ENCODE measurements at places on chromosomes 1 and 21.

- DNase-seq, result peak; percentile 7
Observed at GRCh38 chr1:112268408-112268807, 127.6 kb upstream of the CTTNBP2NL start.

GRCh38 chr1:92026806-92027205, 3.0 kb upstream of the EPHX4 start:
- DNase-seq, result no peak

DNA sequence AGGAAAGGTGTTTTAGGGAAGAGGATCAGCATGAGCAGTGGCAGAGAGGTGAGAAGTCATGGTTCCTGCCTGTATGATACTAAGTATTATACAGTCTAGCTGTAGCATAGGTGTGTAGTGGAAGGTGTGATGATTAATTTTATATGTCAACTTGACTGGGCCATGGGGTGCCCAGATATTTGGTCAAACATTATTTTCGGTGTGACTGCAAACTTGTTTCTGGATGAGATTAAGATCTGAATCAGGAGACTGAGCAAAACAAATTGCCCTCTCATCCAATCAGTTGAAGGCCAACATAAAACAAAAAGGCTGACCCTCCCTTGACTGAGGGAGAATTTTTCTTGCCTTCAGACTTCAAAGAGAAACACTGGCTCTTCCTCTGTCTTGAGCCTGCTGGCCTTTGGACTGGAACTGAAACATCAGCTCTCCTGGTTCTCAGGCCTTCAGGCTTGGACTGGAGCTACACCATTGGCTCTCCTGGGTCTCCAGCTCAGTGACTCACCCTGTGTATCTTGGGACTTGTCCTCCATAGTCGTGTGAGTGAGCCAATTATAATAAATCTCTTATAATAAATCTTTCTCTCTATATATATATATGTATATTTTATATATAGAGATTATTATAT, 6.8 kb upstream of the CDC42 start:
- DNase-seq, result no peak

GRCh38 chr1:182391362-182392049, at the start of gene GLUL:
GLUL (minus strand) TSS chr1:182391790; CDS start chr1:182388737, 3,053 bp downstream.
- peak; percentile 99 for DNase-seq

DNA sequence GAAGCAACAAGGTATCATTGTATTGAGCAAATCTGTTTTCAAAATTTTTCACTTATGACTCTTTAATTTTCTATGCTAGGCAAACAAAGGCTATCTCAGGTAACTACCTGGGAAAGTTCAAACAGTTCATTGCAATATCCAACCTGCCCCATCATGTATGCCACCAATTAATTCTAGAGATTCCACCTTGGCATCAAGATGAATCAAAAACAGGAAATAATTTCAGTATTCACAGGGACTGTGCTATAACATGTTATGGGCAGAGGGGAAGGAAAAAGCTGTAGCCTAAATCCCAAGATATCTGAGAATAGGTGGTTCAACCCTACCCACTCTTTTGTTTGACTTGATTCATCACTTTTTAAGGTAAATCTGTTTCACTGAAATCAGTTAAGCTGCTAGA, 67.5 kb upstream of the SH3GLB1 start:
- DNase-seq, result no peak

GRCh38 chr1:76103034-76103433, 28.5 kb downstream of the ST6GALNAC3 start:
- DNase-seq, result no peak

- DNase-seq, result no peak
Observed at GRCh38 chr1:223211323-223211985, 68.4 kb upstream of the TLR5 start.

DNA sequence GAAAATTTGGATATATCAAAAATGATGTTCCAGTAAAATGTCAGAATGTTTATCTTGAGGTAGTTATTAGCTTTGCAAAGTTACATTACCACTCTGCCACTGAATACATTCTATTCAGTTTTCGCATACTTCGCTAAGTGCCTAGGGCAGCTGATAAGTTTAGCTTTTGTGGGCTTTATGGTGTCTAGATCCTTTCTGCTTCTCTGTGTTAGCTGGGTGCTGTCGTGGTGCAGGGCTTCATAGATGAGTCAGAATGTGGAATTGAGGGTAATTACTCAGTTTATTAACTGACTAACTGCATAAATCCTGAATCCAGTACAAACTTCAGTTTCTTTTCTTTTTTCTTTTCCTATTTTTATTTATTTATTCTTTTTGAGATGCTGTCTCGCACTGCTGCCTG, 21.5 kb downstream of the NCAM2 start:
- no peak for DNase-seq

DNA sequence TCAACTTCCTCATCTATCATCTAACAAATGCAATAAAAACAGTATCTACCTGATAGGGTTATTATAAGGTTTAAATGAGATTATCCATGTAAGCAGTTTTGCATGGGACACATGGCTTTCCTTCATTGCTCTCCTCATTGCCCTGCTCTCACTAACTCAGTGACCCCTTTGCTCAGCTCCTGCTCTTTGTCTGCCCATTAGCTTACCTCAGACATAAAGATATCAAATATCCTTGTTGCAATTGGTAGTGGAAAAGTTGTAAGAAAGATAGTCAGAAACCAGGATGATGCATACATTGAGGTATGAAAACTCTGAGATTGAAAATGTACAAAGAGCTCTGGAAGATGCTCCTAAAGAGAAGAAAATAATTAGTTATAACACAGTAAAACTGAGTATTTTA, 89.8 kb downstream of the EVI5 start:
- no peak for DNase-seq

DNA sequence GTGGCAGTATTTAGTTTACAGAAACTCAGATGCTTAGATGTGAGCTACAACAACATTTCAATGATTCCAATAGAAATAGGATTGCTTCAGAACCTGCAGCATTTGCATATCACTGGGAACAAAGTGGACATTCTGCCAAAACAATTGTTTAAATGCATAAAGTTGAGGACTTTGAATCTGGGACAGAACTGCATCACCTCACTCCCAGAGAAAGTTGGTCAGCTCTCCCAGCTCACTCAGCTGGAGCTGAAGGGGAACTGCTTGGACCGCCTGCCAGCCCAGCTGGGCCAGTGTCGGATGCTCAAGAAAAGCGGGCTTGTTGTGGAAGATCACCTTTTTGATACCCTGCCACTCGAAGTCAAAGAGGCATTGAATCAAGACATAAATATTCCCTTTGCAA, 59.7 kb upstream of the ZNF326 start:
- DNase-seq, result no peak

DNA sequence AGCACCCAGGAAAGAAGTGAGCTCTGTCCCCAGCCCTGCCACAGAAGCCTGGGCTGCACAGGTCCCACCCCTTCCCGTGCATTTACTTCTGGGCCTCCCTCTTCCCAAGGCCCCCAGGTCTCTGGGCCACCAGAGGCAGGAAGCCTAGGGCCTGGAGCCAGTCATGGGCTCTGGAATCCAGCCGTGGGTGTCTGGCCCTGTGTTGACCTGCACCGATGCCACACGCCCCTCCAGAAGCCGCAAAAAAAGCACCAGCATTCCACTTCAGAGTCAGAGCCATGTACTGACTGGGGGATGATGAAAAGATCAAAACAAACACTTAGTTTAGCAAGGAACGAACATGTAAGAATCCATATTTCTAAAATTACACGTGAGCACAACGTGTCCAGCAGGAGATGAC, 141.7 kb downstream of the NPHP4 start:
- DNase-seq, result no peak

GRCh38 chr1:232462213-232462612, 167.7 kb downstream of the SIPA1L2 start:
- DNase-seq, result no peak

DNA sequence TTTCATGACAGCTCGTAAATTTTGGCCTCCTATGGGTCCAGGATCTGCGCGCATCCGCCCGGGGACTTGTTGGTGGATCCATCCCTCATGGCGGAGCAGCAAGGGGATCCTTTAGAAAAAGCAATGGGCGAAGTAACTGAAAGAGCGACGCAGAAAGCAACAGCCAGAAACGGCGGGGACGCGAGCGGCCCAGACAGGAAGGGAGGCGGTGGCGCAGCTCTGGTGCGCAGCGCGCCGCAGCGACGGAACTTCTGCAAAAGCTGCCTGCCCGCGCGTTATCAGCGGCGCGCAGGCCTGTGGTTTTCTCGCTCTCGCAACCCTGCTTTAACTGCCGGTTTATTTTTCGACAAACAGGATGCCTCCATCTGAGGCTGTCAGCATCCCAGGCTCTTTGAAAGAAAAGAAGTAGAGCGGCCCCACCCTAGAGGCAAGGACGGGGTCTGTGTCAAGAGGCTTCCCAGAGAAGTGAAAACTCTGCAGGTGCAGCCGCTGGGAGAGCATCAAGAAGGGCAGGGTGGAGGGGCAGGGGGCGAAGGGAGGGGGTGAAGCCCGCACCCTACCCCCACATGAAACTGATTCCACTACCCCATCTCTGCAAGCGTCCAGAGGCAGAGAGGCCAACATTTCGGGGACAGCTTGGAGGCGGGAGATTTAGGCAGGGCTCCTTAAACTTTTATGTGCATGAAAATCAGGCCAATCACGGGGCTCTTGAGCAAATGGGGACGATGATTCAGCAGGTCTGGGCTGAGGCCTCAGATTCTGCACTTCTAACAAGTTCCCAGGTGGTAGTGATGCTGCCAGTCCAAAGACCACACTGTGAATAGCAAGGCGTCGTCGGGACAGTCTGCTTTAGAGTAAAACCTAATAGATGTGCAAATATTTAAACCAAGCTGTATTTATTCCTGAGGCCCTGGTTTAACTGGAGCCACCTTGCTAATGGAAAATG, 22.2 kb downstream of the RUNX1 start:
- peak; percentile 99 for DNase-seq

DNA sequence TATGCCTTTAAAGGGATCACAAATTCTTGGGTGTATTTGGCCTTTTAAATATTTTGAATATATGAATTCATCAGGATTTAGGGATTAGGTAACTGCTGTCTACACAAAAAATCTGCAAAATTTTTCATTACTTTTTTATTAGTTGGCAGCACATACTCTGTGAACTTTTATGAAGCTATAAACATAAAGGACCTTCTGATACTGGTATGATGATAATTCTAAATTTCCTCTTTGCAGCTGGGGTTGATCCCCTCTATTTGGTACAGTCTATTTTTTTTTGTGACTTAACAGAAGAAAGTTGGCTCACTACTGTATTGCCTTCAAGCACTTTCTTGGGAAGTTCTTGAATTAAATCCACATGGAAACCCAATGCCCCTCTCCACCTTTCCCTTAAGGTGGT, 416.1 kb downstream of the LMO4 start:
- no peak for DNase-seq

DNA sequence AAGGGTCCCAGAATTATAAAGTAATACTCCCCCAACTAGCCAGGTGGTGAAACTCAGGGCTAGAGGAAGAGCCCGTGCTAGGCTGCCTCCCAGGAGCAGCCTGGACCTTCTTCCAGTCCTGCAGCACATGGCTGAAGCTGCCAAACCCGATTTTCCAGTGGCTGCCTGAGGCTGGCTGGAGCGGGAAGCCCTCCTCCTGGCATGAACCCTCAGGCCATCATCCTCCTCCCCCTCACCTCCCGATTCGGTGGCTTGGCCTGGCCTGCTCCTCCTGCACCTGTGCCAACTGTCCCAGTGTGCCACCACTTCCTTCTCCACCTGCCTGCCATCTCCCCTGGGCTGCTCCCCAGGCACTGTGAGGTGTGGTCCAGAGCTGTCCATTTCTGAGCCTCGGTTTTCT, 3.0 kb upstream of the TSPAN1 start:
- DNase-seq, result no peak

- no peak for DNase-seq
Observed at GRCh38 chr1:118258975-118259374, 73.9 kb upstream of the SPAG17 start.

GRCh38 chr1:212754680-212755079, 36.9 kb downstream of the NSL1 start:
- peak; percentile 25 for DNase-seq

- DNase-seq, result peak; percentile 29
Observed at GRCh38 chr1:48236716-48237470, 14.4 kb downstream of the SLC5A9 start.

DNA sequence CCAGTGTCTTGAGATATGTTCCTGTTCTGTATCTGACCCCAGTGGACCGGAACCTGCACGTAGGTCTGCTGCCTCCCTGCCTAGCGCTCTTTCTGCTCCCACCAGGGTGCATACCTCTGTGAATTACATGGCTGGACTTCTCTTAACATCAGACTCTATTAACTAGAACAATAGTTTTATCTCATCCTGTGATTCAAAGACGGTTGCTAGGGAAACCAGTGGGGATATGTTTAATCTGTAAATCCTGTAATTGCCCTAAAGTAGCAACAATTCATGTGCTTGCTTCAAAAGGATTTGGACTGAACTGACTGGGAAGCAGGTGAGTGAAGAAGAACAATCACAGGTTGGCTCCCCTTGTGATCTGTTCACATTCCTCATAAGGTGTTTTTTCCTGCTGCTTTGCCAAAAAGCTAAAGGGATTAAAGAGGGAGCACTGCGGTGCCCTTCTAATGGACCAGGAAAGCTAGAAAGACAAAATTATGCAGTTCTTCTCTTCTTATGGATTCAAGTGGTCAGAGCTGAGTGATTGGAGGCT, 52.7 kb upstream of the DIRAS3 start:
- no peak for DNase-seq

- no peak for DNase-seq
Observed at GRCh38 chr1:10211805-10212410, 1.5 kb downstream of the KIF1B start.

DNA sequence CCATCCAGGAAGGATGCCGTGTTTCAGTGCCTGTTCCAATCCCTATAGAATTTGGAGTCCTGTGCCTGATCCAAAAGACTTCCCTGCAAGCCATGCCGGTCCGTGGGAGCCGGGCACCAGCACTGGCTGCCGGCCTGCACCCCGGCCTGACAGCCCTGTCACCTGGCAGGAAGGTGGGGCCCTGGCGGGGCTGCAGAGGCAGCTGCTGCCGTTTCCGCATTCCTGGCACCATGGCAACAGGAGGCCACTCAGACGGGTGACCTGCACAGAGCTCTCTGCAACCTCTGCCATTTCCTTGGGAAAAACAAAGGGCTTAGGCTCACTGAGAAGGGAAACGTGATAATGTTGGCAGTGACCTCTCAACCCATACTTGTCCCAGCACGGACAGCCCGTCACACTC, 63.2 kb upstream of the TMEM51 start:
- no peak for DNase-seq

- no peak for DNase-seq
Observed at GRCh38 chr1:115063228-115063901, 25.9 kb downstream of the TSPAN2 start.

- no peak for DNase-seq
Observed at GRCh38 chr1:226519135-226519534, 29.4 kb upstream of the STUM start.
